H1 (cell line): ENCODE measurements at places on chromosomes 12 and 14.

GRCh38 chr12:116674643-116675183 lies 63.2 kb downstream of the SPRING1 start:
- H3K36me3 ChIP-seq, result no peaks in the 10 kb centered on the region
- H3K4me3 ChIP-seq, result no peak overlapping the region
- no peaks in the 10 kb centered on the region for H3K4me1 ChIP-seq

DNA sequence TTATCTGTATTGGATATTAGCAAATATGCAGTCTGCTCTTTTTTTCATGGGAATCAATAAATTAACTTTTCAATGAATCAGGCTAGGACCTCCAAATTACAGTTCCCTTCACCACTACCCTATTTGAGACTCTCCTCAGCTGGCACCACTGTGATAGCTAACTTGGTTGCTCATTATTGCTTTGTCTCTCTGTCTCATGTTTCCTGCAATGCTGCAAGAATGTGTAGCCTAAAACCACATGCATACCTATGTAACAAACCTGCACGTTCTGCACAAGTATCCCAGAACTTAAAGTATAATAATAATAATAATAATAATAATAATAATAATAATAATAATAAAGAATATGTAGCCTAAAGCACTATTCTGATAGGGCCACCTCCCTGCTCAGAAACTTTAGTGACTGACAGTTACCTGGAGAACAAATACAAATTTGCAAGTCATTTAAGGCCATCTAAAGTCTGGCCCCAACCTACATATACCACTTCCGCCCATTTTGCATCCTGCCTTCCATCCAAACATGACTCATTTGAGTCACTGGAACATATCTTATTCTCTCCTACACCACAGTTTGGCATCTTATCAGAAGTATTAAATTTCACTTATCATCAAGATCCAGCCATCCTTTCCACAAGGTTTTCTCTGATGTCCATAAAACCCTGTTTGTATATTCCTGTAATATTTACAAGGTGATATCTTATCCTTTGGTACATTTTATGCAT lies 215.1 kb downstream of the LRRK2 start:
- no peak overlapping the region for H3K27ac ChIP-seq
- no peak for DNase-seq
- no peaks in the 10 kb centered on the region for H3K27me3 ChIP-seq
- no peaks in the 10 kb centered on the region for H3K36me3 ChIP-seq
- no peaks in the 10 kb centered on the region for H3K4me1 ChIP-seq
- H3K4me3 ChIP-seq, result no peak overlapping the region

DNA sequence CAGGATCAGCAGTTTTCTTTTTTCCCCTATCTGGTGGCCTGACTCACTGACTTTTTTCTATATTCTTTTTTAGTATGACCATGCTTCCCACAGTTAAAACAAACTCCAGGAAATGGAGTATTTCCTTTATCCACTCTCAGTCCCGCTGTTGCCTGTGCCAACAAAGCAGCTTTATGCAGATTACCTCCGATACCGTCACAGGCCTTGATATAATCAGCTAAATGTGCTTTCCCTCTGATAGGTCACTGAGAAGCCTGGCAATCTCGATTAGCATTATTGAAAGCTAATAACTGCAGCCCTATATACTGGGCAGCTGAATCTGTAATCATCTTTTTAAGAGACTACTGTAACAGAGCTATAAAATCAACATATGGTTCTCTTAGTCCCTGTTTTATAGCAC lies 243.6 kb downstream of the KIF21A start:
- no peak overlapping the region for H3K27ac ChIP-seq
- no peaks in the 10 kb centered on the region for H3K27me3 ChIP-seq
- DNase-seq, result no peak

GRCh38 chr14:30118992-30119640 lies 191.5 kb upstream of the PRKD1 start:
- H3K4me1 ChIP-seq, result no peaks in the 10 kb centered on the region
- no peaks in the 10 kb centered on the region for H3K36me3 ChIP-seq
- no peak overlapping the region for H3K27ac ChIP-seq
- H3K27me3 ChIP-seq, result no peaks in the 10 kb centered on the region
- no peak overlapping the region for H3K4me3 ChIP-seq

- no peak for DNase-seq
- no peak overlapping the region for H3K4me3 ChIP-seq
- H3K27me3 ChIP-seq, result no peaks in the 10 kb centered on the region
- H3K4me1 ChIP-seq, result no peaks in the 10 kb centered on the region; the same call in 1 of the 2 replicates
- H3K36me3 ChIP-seq, result no peaks in the 10 kb centered on the region; the same call in 1 of the 2 replicates
Observed at GRCh38 chr12:42332301-42333285, 6.6 kb downstream of the PPHLN1 start.

DNA sequence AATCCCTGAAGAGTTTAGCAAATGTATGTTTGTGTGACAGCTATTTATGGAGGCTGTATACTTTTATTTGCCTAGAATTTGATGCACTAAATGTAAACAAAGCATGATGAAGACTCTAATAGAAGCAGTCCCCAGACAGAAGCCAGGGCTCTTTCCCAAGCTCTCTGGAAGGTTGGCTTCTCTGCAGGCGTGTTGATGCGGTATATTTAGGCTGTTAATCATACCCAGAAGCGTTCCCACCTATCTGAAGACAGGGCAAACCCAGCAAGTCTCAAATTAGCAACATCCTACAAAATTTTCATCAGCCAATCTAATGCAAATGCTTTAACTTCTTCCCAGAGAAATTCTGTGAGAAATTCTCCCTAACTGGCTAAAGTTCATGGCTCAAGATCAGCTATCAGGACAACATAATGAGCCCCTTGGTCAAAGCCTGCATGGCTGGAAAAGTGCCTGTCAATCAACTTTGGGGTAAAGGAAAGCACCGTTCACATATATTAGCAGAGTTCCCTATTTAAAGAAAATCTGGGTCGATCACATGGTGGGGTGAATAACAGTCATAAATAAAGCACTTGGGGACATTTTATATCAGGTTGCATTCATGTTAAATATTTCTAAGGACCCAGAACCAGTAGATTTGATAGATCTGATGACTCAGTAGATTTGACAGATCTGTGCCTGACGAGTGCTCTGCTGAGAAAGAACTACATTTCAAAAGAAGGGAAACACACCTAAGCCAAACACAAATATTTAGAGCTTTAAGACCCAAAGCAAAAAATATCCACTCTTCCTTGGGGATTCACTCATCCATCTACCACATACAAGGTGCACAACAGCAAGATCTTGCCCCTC lies 46.6 kb downstream of the KSR2 start:
- no peak for DNase-seq
- no peaks in the 10 kb centered on the region for H3K36me3 ChIP-seq
- H3K27me3 ChIP-seq, result no peaks in the 10 kb centered on the region

DNA sequence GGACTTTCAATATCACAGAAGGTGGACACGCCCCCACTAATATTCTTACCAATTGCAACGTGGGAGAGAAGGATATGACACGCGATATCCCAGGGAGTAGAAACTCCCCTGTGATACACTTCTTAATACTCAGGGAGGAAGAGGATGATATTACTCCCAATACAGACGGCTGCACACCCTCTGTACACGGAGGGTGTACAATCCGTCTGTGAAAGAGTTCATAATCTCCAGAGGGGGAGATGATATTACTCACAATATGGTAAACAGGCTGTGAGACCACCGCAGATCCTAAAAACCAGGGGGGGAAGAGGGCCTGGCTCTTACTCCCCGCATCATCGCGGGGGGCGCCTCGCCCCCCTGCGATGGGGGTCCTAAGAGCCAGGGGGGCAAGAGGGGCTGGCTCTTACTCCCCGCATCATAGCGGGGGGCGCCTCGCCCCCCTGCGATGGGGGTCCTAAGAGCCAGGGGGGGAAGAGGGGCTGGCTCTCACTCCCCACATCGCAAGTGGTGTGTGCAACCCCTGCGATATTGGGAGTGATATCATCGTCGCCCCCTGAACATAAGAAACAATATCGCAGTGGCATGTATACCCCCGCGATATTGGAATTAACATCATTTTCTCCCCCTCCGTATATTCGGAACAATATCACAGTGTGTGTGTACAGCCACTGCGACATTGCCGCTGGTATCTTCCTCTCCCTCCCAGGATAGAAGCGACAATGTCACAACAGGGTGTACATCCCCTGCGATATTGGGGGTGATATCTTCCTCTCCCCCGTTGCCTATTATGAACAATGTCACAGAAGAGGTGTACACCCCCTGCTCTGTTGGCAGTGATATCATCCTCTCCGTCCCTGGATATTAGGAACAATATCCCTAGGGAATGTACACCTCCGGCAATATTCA lies 8.9 kb upstream of the CLEC6A start:
- no peaks in the 10 kb centered on the region for H3K27me3 ChIP-seq
- H3K4me3 ChIP-seq, result no peak overlapping the region
- no peaks in the 10 kb centered on the region for H3K4me1 ChIP-seq
- H3K27ac ChIP-seq, result no peak overlapping the region
- H3K36me3 ChIP-seq, result no peaks in the 10 kb centered on the region
- no peak for DNase-seq

DNA sequence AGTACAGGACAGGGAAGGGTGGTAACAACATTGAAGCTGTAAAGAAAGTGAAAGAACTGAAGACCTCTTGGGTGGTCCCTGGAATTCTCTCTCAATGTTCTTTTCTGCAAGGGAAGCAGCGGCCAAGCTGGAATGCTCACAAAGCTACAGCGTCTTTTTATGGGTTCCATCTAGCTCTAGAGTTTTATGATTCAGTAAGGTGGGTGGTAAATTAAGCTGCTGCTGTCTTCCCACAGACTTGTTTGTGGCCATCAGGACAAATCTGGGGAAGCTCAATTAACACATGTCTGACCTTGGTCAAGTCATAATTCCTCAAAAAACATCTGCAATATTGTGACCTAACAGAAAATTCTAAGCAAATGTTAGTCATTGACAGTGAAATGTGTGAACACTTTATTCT lies 139.1 kb downstream of the MED13L start:
- H3K4me3 ChIP-seq, result no peak overlapping the region
- H3K4me1 ChIP-seq, result peaks cover 13% of the 10 kb centered on the region

DNA sequence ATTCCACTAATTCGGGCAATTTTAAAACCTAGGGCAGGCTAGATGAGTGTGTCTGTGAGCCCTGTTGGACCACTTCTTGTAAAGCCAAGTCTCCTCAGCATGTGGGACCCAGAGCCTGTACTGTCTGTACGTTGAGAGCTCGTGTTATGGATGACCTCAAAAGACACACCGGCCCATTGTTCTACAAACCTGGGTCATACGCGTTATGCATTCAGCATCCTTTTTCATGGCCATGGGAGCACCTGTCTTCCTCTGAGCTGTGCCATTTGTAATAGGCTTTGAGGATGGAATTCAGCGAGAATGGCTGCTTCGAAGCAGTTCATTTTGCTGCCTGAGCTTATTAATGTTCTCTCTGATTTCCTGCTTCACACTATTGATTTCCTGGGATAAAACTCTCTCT lies 15.0 kb downstream of the WSCD2 start:
- no peak overlapping the region for H3K27ac ChIP-seq
- peaks cover 3% of the 10 kb centered on the region for H3K4me1 ChIP-seq
- DNase-seq, result no peak
- H3K4me3 ChIP-seq, result no peak overlapping the region
- H3K36me3 ChIP-seq, result no peaks in the 10 kb centered on the region

DNA sequence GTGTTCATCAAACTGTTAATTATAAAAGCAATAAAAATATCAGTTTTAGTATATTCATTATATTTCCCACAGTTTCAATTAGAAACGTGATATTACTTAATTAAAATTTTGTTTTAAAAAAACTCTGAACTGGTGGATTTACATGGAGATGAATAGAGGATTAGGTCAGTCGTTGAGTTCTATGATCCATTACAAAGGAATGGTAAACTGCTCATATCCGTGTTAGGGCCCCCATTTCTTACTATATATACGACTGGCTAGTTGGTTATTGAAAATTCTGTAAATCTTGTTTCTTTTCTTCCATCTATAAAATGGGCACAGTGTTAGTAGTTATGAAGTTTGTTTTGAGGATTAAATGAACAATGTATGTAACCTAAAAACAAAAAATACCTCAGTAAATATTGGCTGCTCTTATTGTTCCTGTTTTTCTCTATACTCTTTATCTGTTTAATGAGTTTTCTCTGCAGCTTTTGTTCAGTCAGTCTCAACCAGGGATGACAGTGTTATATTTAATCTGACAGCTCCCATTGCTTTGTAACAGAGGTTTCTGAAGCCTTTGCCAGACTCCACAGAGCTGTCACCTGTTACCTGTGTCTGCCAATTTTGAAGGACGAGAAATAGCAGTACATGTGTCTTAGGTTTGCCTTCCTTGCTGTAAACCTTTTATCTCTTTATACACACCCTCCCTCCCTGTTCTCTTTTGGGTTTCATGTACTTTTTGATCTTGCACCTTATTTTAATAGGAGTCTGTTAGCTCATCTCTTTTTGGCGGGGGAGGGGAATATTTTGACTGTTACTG lies 41.5 kb downstream of the FRS2 start:
- no peak overlapping the region for H3K4me3 ChIP-seq
- H3K27ac ChIP-seq, result no peak overlapping the region
- H3K4me1 ChIP-seq, result peaks cover 6% of the 10 kb centered on the region; the same call in 1 of the 2 replicates
- no peaks in the 10 kb centered on the region for H3K36me3 ChIP-seq
- DNase-seq, result no peak

GRCh38 chr14:72061718-72062117 lies 129.5 kb downstream of the RGS6 start:
- no peaks in the 10 kb centered on the region for H3K36me3 ChIP-seq
- no peak overlapping the region for H3K27ac ChIP-seq
- H3K4me1 ChIP-seq, result no peaks in the 10 kb centered on the region
- H3K4me3 ChIP-seq, result no peak overlapping the region
- DNase-seq, result no peak

GRCh38 chr14:88660056-88660455 lies 97.2 kb downstream of the ZC3H14 start:
- no peak overlapping the region for H3K4me3 ChIP-seq
- H3K36me3 ChIP-seq, result no peaks in the 10 kb centered on the region
- H3K27ac ChIP-seq, result no peak overlapping the region
- H3K4me1 ChIP-seq, result no peaks in the 10 kb centered on the region
- DNase-seq, result no peak

DNA sequence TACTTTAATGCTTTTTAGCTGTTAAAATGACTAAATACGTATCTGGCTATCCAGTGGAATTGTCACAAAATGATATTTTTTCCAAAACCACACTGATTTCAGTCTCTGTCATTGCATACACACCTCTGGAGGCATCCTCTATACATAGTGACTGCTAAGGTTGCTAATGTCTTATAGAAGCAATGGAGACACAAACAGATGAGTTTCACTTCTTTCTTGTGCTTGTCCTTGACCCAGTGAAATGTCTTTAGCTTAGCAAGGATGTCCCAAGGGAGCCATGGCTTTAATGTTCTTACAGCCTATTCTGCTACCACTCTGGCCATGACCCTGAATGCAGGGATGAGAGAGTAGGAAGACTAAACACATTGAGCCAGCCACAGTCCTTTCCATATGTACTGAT lies 90.3 kb downstream of the TPH2 start:
- no peak overlapping the region for H3K27ac ChIP-seq
- no peaks in the 10 kb centered on the region for H3K27me3 ChIP-seq
- no peak for DNase-seq
- H3K4me1 ChIP-seq, result no peaks in the 10 kb centered on the region
- H3K36me3 ChIP-seq, result no peaks in the 10 kb centered on the region

- H3K36me3 ChIP-seq, result no peaks in the 10 kb centered on the region
- H3K27me3 ChIP-seq, result no peaks in the 10 kb centered on the region
- DNase-seq, result no peak
Observed at GRCh38 chr14:61048640-61049039, 67.6 kb downstream of the SLC38A6 start.
